A375 (cell line): ENCODE measurements at places on chromosomes 2 and 18. TPM values are rescaled to one million over a fixed set of nuclear protein-coding genes. Genes with fewer than 3 reads are reported as not detected.

UBXN4 gene
- total RNA-seq: 31.1 and 33.2 TPM in 2 replicates

TTR gene
- total RNA-seq: not detected in 2 replicates

MYL1 gene
- total RNA-seq: not detected in 2 replicates

NAT8 gene
- not detected in 2 replicates for total RNA-seq

MROH2A gene
- total RNA-seq: not detected in 2 replicates

ITPRIPL1 gene
- 10.1 and 11.2 TPM in 2 replicates for total RNA-seq

GALNT13 gene
- 3.8 and 5.2 TPM in 2 replicates for total RNA-seq

KLHL41 gene
- total RNA-seq: 0.45 TPM in 1 of 2 replicates, not detected in the other

NR4A2 gene
- 7.3 and 7.6 TPM in 2 replicates for total RNA-seq

DNAJC5G gene
- not detected in 2 replicates for total RNA-seq

DSC3 gene
- total RNA-seq: 2.6 and 3.1 TPM in 2 replicates

ZC3H6 gene
- 1.4 and 1.5 TPM in 2 replicates for total RNA-seq

CCDC74A gene
- 5.6 and 5.9 TPM in 2 replicates for total RNA-seq

WDSUB1 gene
- total RNA-seq: 3.7 and 4.3 TPM in 2 replicates

PIEZO2 gene
- total RNA-seq: 0.79 and 3.7 TPM in 2 replicates

RUFY4 gene
- total RNA-seq: not detected in 2 replicates

DSC2 gene
- total RNA-seq: 0.56 and 0.64 TPM in 2 replicates

REG3A gene
- total RNA-seq: not detected in 2 replicates
